ENCODE measurements at places on chromosomes 1 and 21.

GRCh38 chr1:233869680-233870079 is 34.8 kb upstream of the SLC35F3 start:
- DNase-seq: no peak

DNA sequence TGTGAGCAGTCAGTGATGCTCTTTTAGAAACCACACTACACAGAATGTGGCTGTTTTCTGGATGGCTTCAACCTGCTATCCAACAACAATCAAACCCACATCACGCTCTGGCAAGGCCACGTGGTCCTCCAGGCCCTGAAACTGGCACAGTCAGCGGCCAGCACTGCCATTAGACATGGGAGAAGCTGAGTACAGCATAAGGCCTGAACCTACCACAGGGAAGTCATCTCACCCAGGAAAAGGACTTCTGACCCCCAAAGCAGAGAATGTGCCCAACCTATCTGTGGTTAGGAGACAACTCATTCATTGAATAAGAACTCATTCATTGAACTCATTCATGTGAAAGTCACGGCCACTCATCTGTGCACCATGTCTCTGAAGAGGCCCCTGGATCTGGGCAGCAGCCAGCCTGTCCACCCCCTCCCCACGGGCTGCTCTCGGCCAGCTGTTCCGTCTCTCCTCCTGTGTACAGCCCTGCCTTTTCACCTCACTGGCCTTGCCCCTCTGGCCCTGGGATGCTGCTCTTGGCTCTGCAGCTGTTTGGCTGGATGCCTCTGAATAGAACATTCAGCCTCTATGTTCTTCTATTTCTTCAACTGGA is 41.1 kb downstream of the C1orf198 start:
- DNase-seq: no peak

DNA sequence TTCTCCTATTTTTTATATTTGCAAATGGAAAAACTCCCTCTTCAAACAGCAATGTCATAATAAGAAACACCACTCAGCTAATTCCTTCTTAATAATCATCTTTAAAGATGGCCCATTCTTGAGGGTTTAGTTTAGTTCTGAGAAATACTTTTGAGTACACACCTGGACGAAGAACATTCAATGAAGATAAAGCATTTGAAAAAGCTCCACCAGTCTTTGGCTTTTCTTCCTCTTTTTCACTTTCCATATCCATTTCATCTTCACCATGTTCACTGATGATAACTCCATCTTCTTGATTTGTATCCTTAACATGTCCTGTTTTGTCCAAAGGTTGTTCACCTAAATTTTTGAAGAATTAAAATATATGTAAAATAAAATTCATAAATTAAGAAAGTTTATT is 7.4 kb downstream of the PAXBP1 start:
- no peak for DNase-seq

GRCh38 chr1:93681101-93681988 is at the start of gene BCAR3:
BCAR3 (minus strand) TSS chr1:93681837; CDS start chr1:93674930, 6,907 bp downstream.
- DNase-seq: no peak

DNA sequence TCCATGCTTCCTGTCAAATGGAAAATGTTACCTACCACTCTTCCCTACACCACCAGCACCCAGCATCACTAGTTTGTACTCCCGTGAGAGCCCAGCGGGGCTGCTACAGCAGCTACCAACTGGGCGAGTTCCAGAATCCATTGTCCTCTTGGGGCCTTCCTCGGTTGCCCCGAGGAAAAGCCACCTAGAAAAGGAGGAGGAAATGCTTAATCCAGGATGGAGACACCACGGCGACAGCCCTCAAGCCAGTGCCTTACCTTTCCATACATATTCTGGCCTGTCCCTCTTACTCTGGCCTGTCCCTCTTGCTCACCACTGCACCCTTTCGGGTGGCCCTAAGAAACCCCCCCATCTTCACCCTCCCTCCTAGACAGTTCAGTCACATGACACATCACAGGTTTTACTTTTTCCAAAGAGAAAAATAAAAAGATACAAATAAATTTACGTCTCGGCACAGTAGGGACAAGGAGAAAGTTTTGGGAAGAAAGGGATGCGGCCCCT is 478 bp downstream of the RIT1 start:
- DNase-seq: peak; percentile 51

GRCh38 chr21:39373634-39374033 is 24.7 kb upstream of the HMGN1 start:
- DNase-seq: no peak

DNA sequence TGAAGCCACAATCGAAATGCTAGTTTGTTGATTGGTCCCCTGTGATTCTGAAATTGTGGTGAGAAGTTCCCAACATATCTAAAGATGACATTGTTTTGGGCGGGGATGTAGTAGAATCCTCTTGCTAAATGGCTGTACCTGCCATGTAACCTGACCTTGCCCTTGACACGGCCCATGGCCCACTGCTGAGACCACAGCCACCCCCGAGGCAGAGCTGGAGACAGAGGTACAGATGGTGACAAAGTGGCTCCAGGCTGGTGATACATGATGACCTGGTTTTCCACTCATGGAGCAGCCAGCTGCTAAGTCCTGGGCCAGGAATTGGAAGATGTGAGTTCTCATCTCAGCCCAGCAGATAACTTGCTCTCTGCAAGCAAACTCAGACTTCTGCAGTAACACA is 226.5 kb downstream of the FOXD2 start:
- DNase-seq: no peak

DNA sequence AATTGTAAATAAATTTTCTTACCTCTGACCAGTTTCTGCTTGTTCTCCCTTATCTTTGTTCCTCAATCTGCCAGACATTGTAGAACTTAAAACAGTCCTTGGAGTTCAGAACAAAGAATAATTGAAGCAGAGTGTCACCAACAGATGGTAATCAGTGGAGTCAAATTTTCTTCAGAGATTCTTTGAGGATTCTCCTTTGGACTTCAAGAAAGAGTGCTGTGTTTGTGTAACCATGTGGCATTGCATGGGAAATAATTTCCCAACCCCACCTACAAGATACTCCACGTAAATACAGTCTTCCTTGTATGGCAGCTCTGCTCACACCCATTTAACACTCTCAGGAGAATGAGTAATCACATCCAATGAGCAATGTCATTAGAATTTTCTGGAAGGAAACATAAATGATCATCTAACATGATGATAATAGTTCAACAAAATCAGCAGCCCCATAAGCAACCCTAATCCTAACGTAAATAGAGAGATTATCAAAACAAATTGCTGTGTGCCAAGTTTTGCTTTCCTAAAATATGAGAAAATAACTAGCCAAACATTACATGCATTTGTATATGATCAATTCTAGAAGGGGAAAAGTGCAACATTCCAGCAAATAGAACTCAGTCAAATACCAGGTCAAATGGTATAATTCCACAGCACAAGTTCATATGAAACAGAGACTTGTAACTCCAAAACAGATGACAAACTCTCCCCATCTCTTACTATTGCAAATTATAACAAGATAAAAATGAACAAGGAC is 6.9 kb upstream of the DENND1B start:
- DNase-seq: no peak

DNA sequence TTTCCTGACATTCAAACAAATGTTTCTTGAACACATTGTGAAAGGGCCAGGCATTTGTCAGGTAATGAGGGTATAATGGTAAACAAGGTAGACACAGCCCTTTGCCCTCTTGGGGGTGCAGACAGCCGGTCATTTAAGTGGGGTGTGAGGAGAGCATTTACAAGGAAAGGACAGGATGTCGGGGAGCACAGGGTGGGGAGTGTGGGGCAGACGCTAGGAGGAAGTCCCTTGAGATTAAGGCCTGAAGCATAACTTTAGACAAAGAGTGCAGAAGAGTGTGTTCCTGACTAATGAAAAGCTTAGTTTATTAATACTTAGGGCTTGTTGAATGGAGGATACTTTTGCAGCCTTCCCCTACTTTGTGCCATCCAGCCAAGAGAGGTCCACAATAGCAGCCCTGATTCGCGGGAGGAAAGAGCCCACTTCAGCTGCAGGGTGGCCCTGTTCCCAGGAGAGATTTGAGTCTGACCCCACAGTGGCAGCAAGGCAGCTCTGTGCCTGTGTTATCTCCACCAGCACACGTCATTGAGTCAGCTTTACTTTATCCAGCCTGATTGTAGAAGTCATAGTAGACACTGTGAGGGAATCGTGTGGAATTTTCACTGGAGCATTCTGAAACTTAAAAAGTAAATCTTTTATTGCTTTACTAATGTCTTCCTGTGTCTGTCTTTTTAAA is 35.1 kb downstream of the MPZL1 start:
- DNase-seq: no peak

DNA sequence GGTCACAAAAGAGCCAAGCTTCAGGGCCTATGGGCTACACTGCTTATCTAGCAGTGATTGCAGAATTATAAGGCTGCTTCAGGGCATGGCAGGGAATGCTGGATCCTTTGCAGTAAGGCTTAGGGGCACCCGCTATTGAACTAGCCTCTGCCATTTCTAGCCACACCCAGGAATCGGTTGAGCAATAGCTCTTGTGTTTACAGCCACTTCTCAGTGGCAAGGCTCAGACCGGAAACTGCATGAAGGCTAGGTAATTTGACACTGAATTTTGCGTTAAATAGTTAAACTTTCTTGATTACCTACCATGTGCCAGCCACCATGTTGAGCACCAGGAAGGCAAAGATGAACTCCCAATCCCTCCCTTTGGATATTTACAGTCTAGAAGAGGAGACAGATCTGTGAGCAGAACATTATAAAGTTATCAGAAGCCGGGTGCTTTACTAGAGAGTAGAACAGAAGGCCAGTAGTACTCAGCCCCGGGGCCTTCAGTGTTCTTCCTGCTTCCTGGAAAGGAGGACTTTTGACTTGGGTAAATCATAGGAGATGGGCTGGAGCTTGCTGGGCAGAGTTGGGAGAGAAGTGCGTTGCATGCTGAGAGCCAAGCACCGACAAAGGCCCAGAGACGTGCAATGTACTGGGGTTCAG is 98.6 kb upstream of the LPGAT1 start:
- DNase-seq: peak; percentile 67

- DNase-seq: peak; percentile 18
These were observed at the start of gene NADK for GRCh38 chr1:1777950-1778662. NADK (minus strand) TSS chr1:1778470; CDS start chr1:1765406, 13,064 bp downstream.

DNA sequence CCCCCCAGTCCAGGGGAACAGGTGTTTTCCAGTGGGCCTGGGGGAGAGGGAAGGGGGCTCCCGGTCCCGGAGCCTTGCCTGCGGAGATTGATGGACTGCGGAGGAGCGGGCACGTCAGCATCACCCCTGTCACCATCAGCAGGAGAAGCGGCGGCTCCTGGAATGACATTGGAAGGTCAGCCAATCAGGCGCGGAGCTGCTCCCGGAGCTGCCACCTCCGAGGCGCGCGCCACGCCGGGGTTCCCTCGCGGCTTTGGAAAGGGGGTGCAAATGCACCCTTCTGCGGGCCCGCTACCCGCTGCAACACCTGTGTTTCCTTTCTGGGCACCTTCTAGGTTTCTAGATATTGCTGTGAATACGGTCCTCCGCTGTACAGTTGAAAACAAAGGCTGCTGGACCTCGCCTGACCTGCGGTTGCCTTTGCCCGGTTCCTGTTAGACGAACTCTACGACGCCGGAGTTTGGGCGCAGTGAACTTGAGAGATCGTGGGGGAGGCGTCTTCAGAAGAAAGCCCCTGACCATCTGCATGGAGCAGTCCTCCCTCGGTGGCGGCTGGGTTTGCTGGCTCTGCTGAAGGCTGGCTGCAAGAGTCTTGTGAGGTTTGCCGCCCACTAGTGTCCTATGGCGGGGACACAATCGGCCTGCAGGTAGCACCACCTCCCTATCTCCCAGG is 5.3 kb downstream of the DSCAM start:
- DNase-seq: no peak

DNA sequence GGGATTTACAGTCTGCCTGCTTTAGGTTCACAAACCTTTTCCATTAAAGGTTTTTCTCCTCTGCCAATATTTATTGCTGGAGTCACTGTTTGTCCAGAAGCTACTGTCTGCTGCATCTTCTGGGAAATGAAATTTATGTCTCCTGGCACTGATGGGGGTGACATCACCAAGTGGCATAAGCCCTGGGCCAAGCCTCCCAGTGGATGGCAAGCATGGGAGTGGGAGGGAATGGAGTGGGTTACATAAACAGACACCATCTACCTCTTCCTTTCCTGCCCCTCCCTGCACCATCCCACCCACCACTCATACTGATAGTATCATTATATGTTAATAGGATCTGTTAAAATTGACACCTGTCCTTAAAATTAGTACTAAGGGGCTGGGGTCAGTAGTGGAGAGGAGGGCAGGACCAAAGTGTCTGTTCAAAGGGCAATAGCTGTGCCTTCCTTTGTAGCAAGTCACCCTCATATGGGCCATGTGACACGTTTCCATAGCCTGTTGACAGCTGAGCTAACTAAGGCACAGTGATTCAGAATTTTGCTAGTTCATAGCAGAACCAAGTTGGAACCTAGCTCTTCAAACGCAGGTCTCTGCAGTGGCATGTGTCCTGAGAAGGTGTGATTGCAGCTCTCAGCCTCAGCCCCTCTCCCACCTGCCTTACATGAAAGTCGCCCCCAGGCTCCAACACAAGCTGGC is 71.0 kb downstream of the MAB21L3 start:
- DNase-seq: peak; percentile 4

GRCh38 chr1:230917284-230918135 is 49.2 kb upstream of the C1orf198 start:
- DNase-seq: peak; percentile 28

- DNase-seq: no peak
These were observed 22.1 kb upstream of the GADD45A start for GRCh38 chr1:67662884-67663283.

GRCh38 chr1:183180634-183181056 is 5.4 kb upstream of the LAMC2 start:
- DNase-seq: no peak

DNA sequence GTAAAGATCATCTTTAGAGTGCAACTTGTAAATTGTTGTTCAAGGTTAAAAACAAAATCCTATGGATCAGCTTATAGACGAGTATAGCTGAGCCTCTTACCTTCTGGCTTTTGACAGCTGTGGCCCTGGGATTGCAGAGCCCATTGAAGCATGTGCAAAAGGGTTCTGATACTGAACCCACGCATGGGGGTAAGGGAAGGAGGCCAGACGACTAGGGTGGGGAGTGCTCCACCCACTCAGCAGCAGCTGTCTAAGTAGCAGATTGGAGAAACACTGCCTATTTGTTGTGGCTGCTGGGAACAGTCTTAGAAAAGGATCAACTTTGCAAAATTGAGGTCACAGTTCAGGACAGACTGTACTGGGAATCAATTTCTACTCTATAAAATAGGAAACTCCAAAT is 16.1 kb downstream of the CD101 start:
- DNase-seq: no peak

- no peak for DNase-seq
These were observed 303.6 kb downstream of the PTPRC start for GRCh38 chr1:198942466-198942865.
